ENCODE measurements at places on chromosomes 1 and 21. TPM values are rescaled to one million over a fixed set of nuclear protein-coding genes. Genes with fewer than 3 reads are reported as not detected.

GRCh38 chr21:33360881-33361602 lies 36.3 kb downstream of the IFNAR1 start:
- peak; percentile 58 for DNase-seq

DNA sequence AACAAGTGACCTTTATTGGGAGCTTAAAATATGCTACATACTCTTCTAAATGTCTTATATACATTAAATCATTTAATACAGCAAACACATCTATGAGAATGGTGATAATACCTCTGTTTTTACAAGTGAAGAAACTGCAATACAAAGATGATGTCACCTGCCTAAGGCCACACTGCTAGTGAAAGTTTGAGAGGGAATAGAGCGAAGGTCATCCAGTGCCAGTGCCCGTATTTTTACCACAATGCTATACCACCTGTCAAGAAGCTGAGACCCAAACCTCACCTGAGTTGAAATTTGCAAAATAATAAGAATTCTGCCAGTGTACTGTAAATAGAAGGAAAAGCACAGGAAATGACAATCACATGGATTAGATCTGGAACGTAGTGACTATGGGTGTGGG lies 200.4 kb upstream of the TMPRSS15 start:
- no peak for DNase-seq

DNA sequence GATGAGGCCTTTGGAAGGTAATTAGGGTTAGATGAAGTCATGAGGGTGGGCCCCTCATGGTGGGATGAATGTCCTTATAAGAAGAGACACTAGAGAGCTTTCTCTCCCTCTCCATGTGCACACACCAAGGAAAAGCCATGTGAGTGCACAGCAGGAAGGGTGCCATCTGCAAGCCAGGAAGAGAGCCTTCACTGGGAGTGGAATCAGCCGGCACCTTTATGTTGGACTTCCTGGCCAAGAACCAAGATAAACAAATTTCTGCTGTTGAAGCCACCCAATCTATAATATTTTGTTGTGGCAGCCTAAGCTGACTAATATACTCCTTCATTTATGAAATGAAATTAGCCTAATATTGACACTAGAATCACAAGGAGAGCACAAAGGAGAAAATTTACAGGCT lies 38.2 kb upstream of the PKP1 start:
- no peak for DNase-seq

Gene GREM2
- total RNA-seq, result not detected

DNA sequence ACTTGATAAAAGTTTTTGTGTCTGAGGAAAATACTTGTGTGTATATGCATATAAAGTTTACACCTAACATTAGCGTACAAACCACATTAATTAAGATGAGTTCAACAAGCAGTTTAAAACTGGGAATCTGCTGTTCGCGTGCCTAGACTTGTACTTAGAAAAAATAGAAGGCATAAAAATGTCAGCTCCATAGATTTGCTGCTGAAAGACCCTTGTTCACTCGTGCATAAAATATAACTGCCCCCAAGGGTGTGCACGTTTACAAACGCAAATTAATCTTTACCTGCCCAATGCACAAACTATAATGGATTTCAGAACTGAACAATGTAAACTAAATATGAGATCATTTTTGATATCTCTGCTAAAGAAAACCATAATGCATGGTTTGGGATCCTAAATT lies 392.3 kb upstream of the ADGRL2 start:
- DNase-seq, result no peak

- no peak for DNase-seq
These were observed 58.5 kb downstream of the TYW3 start for GRCh38 chr1:74791491-74791890.

DNA sequence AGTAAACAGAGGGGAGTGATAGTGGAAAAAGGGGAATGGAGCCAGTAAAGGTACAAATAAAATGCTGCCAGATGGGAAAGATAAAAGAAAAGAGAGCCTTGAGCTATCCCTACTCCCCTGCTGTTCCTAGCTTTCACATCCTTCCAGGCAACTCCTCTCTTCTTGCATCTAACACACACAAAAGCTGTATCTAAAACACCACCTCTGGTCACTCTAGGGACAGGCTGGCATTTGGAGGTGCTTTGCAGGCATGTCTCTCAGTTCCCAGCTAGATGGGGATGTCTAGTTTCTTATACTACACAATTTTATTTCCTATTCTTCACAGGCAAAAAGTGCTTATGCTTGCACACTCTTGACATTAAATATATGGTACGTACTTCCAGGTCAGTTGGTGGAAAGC lies 185.1 kb upstream of the ST6GALNAC5 start:
- DNase-seq, result no peak

GRCh38 chr1:75811211-75811981 lies 14.7 kb downstream of the MSH4 start:
- no peak for DNase-seq

- DNase-seq, result no peak
These were observed 7.9 kb downstream of the SLC45A3 start for GRCh38 chr1:205672395-205672889.

DNA sequence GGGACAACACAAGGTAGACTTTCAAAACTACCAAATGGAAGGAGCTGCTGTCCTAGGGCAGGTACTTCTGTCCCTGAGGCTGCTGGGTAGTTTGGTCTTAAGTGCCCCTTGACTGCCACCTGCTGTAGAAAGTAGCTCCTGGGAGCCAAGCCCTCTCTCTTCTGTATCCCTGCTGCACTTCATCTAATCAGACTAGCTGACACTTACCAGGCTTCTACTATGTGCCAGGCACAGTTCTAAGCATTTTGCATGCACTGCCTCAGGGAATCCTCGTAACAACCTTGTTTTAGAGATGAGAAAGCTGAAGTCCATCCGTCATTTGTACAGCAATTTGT lies 15.9 kb upstream of the SRSF4 start:
- DNase-seq, result peak; percentile 31

GRCh38 chr1:2439369-2439768 lies 27.0 kb upstream of the PEX10 start:
- no peak for DNase-seq

- DNase-seq, result no peak
These were observed 106.6 kb downstream of the MATN1 start for GRCh38 chr1:30616759-30617158.

All from RPMI7951 (cell line).